ENCODE measurements at places on chromosomes 3 and 15. TPM values are rescaled to one million over a fixed set of nuclear protein-coding genes. Genes with fewer than 3 reads are reported as not detected.

GRCh38 chr3:192858849-192859585 is 58.6 kb downstream of the MB21D2 start:
- no peaks in the 10 kb centered on the region for H3K36me3 ChIP-seq
- no peak overlapping the region for H3K27ac ChIP-seq
- no peaks in the 10 kb centered on the region for H3K27me3 ChIP-seq

GRCh38 chr3:126536126-126536525 is 12.2 kb downstream of the CHST13 start:
- H3K27me3 ChIP-seq: 0 out of 2 replicates have a peak, but pooled peaks cover 2% of the 10 kb centered on the region
- H3K4me1 ChIP-seq: no peaks in the 10 kb centered on the region
- no peak overlapping the region for H3K27ac ChIP-seq
- DNase-seq: no peak
- no peak overlapping the region for H3K4me3 ChIP-seq

GRCh38 chr3:120559242-120560061 is 36.7 kb upstream of the NDUFB4 start:
- no peak overlapping the region for H3K27ac ChIP-seq
- H3K4me3 ChIP-seq: peak overlapping the region; percentile 37
- DNase-seq: no peak
- H3K27me3 ChIP-seq: no peaks in the 10 kb centered on the region

DNA sequence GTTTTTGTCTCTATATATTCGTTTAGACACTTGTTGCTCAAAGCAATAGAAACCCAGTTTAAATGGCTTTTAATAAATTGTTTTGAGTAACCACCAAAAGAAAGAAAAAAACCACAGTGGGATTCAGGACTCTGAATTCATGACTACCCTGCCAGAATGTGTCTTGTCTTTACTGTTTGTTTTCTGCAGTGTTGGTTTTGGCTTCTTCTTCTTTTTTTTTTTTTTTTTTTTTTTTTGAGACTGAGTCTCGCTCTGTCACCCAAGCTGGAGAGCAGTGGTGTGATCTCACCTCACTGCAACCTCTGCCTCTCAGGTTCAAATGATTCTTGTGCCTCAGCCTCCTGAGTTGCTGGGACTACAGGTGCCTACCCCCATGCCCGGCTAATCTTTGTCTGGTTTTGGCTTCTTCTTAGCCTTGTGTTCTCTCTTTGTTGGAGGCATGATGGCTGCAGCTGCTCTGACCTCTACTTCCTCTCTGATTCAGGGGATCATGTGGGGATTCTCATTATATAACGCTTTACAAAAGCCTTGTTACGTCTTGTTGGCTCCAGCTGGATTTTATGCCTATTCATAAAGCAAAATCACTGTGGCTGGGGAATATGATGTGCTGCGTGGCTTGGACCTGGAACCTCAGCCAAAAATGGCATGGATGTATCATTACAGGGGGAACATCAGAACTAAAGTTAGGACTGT is 54.0 kb downstream of the PLS1 start:
- no peak overlapping the region for H3K4me3 ChIP-seq
- DNase-seq: no peak
- H3K36me3 ChIP-seq: no peaks in the 10 kb centered on the region
- no peaks in the 10 kb centered on the region for H3K27me3 ChIP-seq

DNA sequence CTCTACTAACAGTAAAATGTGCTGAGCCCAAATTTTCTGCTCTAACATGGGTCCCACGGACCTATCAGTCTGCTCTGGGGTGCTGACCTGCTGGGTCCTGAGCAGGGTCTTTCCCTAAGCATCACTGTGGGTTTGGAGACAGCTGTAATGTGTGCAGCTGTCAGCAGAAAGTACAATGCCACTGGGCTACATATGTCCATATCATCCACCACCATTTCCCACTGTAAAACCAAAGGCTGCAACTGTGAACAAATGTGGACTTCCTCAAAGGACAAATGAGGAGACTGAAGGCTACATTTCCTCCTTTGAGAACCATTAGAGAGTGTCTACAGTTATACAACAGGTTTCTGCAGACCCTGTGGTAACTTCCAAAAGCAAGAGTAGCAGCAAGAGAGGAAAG is 33.8 kb upstream of the IP6K2 start:
- peaks cover 4% of the 10 kb centered on the region for H3K36me3 ChIP-seq
- H3K4me3 ChIP-seq: no peak overlapping the region
- no peaks in the 10 kb centered on the region for H3K4me1 ChIP-seq

GRCh38 chr3:149670742-149671492 is 13.1 kb upstream of the WWTR1 start:
- H3K36me3 ChIP-seq: no peaks in the 10 kb centered on the region
- peak overlapping the region; percentile 4 for H3K4me3 ChIP-seq
- no peak for DNase-seq
- no peaks in the 10 kb centered on the region for H3K4me1 ChIP-seq
- H3K27ac ChIP-seq: no peak overlapping the region

GRCh38 chr3:112136959-112137693 is 4.1 kb upstream of the GCSAM start:
- DNase-seq: no peak
- no peaks in the 10 kb centered on the region for H3K36me3 ChIP-seq
- peak overlapping the region; percentile 99 for H3K27ac ChIP-seq
- H3K4me1 ChIP-seq: peaks cover 47% of the 10 kb centered on the region

DNA sequence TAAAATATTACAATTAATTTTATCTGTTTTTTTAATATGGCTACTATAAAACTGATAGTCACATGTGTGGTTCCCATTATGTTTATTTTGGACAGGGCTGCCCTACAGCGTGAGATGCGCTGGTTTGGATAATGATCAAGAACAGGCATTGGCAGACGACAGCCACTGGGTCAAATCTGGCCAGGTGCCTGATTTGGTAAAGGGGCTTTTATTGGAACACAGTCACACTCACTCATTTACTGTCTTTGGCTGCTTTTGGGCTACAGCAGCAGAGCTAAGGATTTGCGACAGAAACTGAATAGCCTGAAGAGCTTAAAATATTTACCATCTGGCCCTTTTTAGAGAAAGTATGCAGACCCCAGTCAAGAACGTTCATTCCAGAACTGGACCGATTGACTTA is 724.2 kb upstream of the CFAP20DC start:
- H3K4me1 ChIP-seq: peaks cover 13% of the 10 kb centered on the region
- H3K4me3 ChIP-seq: no peak overlapping the region
- H3K27me3 ChIP-seq: no peaks in the 10 kb centered on the region
- DNase-seq: no peak
- H3K27ac ChIP-seq: no peak overlapping the region
- H3K36me3 ChIP-seq: no peaks in the 10 kb centered on the region

DNA sequence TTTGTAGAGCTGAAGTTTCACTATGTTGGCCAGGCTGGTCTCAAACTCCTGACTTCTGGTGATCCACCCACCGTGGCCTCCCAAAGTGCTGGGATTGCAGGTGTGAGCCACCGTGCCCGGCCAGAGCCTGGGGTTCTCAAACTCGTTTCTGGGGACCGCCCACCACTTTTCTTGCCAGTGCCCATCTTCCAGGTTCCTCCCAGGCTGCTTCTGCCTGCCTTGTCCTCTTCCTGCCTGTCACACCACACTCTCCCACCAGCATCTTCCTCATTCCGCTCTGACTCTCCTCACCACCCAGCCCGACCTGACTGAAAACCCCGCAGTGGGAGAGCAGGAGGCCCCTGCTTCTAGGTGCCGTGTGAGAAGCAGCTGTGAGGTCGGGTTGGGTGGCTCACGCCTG is 3.1 kb upstream of the DYNLT2B start:
- H3K27me3 ChIP-seq: no peaks in the 10 kb centered on the region
- no peaks in the 10 kb centered on the region for H3K36me3 ChIP-seq
- no peak overlapping the region for H3K27ac ChIP-seq
- H3K4me3 ChIP-seq: no peak overlapping the region
- no peaks in the 10 kb centered on the region for H3K4me1 ChIP-seq

DNA sequence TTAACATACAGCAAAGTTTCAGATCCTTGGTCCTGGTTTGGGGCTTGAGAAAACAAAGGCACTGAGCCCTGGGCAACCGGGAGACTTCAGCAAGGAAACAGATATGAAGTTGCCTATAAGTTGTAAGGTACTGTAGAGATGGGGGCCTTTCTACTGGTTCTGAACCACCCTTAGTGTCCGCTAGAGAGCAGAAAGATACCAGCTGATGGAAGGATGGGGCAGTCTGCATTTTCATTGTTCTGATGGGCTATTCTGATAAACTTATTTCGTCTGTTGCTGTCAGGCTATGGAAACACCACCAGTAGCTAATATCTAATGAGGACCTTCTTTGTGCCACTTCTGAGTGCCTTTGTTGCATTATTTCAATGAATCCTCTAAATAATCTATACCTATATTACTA is 38.7 kb downstream of the FGD5 start:
- DNase-seq: no peak
- no peak overlapping the region for H3K27ac ChIP-seq
- H3K27me3 ChIP-seq: no peaks in the 10 kb centered on the region
- H3K4me3 ChIP-seq: no peak overlapping the region

DNA sequence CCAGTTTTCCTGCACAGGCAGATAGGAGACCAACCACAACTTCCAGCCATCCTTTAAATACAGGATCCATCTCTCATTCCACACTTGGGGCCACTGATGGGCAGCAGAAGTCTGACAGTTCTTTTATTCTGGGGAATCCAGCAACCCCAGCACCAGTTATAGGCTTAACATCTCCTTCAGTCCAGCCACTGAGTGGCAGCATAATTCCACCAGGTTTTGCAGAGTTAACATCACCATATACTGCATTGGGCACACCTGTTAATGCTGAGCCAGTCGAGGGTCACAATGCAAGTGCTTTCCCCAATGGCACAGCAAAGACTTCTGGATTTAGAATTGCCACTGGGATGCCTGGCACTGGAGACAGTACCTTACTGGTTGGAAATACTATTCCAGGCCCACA is 2.9 kb downstream of the NPAP1 start:
- H3K27me3 ChIP-seq: no peaks in the 10 kb centered on the region
- no peak for DNase-seq
- H3K4me3 ChIP-seq: no peak overlapping the region

GRCh38 chr3:33879540-33879939 is 81.1 kb downstream of the PDCD6IP start:
- H3K4me1 ChIP-seq: peaks cover 4% of the 10 kb centered on the region
- H3K27ac ChIP-seq: no peak overlapping the region
- no peaks in the 10 kb centered on the region for H3K27me3 ChIP-seq
- H3K4me3 ChIP-seq: no peak overlapping the region

GRCh38 chr3:133899311-133899710 is 3.6 kb upstream of the RAB6B start:
- peaks cover 9% of the 10 kb centered on the region for H3K27me3 ChIP-seq
- DNase-seq: no peak
- no peak overlapping the region for H3K27ac ChIP-seq
- H3K4me3 ChIP-seq: no peak overlapping the region
- no peaks in the 10 kb centered on the region for H3K36me3 ChIP-seq
- H3K4me1 ChIP-seq: no peaks in the 10 kb centered on the region

DNA sequence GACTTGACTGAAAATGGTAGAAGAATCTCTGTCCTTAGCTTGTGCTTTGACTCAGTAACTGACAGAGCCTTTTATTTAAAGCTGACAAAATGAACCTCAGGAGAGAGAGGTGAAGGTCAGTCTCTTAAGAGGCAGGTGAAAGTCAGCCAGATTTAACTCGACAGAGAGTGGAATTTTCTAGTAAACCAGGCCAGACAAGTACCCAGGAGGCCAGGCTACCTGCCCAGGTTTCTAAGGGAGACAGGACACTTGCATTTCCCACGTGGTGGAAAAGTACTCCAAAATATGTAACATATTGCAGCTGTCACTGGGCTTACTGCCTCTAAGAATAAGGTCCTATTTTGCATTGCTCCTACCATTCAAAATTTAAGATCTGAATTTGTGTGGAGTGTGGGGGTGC is 167.9 kb downstream of the FMN1 start:
- H3K27ac ChIP-seq: no peak overlapping the region
- H3K4me1 ChIP-seq: no peaks in the 10 kb centered on the region
- H3K36me3 ChIP-seq: no peaks in the 10 kb centered on the region

DNA sequence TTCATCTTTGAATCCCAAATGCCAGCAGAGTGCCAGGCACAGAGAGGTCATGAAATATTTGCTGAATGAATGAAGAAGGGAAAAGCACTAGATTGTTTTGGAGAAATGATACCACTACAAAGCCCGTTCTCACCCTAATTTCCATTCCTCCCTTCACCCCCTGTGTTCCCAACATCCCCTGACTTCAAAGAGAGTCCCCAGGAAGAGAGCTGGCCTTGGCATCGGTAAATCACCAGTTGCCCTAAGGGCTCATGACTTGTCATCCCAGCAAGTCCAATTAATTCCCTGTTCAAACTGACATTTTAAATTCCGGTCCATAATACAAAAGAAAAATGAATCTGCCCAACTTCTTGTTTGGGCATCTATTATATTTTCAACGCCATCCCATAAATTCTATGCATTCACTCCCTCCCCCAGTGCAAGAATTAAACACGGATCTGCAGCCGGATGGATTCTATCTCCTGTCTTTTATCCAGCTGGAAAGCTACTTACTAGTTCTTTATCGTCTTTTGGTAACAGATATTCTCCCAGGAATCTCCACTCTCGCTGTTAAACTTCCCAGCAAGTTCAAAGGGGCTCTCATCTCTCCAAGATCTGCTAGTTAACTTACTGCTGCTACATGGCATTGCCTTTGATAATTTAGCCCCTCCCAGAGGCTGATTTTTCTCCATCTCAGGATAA is 63.9 kb upstream of the TSC22D2 start:
- H3K27me3 ChIP-seq: no peaks in the 10 kb centered on the region
- no peak overlapping the region for H3K27ac ChIP-seq
- H3K4me3 ChIP-seq: no peak overlapping the region
- no peaks in the 10 kb centered on the region for H3K4me1 ChIP-seq
- no peak for DNase-seq

GRCh38 chr3:158101335-158102241 is 4.6 kb downstream of the SHOX2 start:
- no peak overlapping the region for H3K27ac ChIP-seq
- peaks cover 31% of the 10 kb centered on the region for H3K27me3 ChIP-seq
- no peaks in the 10 kb centered on the region for H3K36me3 ChIP-seq
- no peak overlapping the region for H3K4me3 ChIP-seq
- DNase-seq: no peak

DNA sequence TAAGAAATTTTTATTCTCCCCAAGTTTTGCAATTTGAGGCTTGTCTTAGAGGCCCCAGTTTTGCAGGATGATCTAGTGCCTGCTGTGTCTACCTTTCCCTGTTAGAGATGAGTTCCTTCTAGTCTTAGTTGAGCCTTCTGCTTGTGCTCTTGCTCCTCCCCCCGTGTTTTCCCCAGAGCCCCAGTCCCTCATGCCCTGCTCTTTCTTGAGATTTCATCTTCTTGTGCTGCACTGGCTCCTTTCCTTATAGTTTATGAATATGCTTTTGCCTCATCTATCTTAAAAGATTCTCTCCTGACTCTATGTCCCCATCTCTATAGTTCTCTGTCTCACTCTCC is 4.7 kb downstream of the GAP43 start:
- no peak overlapping the region for H3K4me3 ChIP-seq
- H3K27me3 ChIP-seq: no peaks in the 10 kb centered on the region
- DNase-seq: no peak
- H3K27ac ChIP-seq: no peak overlapping the region
- no peaks in the 10 kb centered on the region for H3K36me3 ChIP-seq
- H3K4me1 ChIP-seq: peaks cover 8% of the 10 kb centered on the region

GRCh38 chr3:15714448-15714847 is 83.3 kb downstream of the ANKRD28 start:
- no peak overlapping the region for H3K27ac ChIP-seq
- H3K4me3 ChIP-seq: no peak overlapping the region
- H3K36me3 ChIP-seq: peaks cover 15% of the 10 kb centered on the region
- no peaks in the 10 kb centered on the region for H3K4me1 ChIP-seq

GRCh38 chr3:154548341-154548740 is 118.4 kb upstream of the GPR149 start:
- DNase-seq: no peak
- no peaks in the 10 kb centered on the region for H3K4me1 ChIP-seq
- no peaks in the 10 kb centered on the region for H3K36me3 ChIP-seq
- H3K27me3 ChIP-seq: no peaks in the 10 kb centered on the region
- no peak overlapping the region for H3K4me3 ChIP-seq
- H3K27ac ChIP-seq: no peak overlapping the region

FBXW12 gene
- total RNA-seq: not detected

PIERCE2 gene
- total RNA-seq: not detected

BBX gene
- total RNA-seq: 25.4 TPM

PPP1R14D gene
- not detected for total RNA-seq

CFAP91 gene
- 1.3 TPM for total RNA-seq

ENTPD3 gene
- total RNA-seq: not detected
